ENCODE measurements at places on chromosomes 1 and 21. TPM values are rescaled to one million over a fixed set of nuclear protein-coding genes. Genes with fewer than 3 reads are reported as not detected.

Gene CD5L
- not detected for total RNA-seq

Gene KCNJ15
- not detected for total RNA-seq

Gene OR2L3
- total RNA-seq, result not detected

Gene SLC35F3
- total RNA-seq, result 2.4 TPM

Gene FAM72B
- total RNA-seq, result 34.6 TPM

Gene AQP10
- total RNA-seq, result not detected

Gene TEDDM1
- not detected for total RNA-seq

DNA sequence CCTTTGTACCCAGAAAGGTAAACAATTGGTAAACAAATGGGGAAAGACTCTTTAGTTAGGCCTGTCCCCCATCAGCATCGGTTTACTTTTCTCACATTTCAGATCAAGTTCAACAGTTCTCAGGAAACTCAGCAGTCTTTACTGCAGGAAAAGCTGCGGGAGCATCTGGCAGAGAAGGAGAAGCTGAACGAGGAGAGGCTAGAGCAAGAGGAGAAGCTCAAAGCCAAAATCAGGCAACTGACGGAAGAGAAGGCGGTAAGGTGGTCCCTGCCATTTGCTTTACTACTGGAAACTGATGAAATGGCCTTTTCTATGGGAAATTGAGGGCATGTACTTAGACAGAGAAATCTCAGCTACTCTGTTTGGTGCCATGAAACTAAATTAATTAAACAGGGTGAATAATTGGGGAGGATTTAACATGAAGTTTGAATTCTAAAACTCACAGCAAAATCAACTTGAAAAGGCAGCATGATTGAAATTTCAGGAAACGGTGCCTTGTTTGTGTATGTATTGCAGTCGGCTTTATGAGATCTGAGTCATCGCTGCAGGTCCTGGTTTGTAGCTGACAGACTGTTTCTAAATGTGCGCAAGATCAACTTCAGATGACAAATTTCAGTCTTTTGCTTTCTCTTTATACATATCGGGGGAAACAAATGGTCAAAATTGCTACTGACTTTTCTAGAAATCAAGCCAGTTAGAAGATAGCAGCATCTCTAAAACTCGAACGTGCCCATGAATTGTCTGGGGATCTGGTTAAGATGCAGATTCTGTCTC is 67.9 kb upstream of the EFHD2 start:
- DNase-seq, result no peak

DNA sequence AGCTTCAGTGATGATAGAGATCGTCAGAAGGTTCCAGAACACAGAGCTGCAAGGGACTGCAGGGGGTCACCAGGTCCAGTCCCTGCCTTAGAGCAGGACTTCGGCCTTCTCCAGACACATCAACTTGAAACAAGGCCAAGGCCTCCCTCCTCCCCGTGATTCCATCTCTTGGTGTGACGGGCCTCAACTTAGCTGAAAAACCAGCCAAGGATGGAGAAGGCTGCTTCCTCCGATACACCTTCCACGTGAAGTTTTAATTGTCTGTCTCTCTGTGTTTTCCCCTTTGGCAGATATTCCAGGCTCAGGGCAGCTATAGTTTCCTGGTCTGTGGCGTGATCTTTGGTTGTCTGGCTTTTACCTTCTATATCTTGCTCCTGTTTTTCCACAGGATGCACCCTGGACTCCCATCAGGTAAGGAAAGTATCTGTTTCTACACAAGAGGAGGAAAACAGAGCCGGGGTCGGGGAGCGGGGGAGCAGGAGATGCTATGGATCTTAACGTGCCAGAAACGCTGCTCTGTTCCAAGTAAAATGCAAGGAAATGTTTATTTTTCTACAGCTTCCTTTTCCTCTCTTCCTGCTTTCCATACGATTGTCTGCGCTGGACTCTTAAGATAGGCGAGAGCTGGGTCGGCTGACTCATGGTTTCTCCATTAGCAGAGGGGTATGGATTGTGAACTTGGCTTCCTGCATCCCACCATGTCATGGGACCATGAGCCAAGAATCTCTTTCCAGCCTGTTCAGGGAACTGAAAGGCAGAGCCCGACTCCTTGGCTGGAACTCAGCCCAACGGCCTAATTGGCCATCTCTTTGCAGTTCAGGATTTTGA is 32.8 kb downstream of the ELK4 start:
- DNase-seq, result no peak

DNA sequence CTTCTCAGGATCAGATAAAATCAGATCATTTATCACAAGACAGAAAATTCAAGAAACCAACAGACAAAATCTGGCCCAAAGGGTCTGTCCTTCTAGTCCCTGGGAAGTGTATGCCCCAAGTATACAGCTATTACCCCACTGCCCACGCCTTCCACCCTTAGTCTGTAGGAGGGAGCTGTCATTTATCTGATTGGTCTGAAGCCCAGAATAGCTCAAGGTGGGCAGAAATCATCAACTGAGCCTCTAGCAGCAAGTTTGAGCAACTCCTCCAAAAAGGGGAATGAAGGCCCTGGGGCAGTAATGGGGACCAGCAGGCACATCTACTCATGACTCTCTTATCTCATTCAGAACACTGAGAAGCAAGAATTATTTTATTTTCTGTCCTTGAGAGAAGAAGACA is 126.9 kb downstream of the MATN1 start:
- DNase-seq, result no peak

DNA sequence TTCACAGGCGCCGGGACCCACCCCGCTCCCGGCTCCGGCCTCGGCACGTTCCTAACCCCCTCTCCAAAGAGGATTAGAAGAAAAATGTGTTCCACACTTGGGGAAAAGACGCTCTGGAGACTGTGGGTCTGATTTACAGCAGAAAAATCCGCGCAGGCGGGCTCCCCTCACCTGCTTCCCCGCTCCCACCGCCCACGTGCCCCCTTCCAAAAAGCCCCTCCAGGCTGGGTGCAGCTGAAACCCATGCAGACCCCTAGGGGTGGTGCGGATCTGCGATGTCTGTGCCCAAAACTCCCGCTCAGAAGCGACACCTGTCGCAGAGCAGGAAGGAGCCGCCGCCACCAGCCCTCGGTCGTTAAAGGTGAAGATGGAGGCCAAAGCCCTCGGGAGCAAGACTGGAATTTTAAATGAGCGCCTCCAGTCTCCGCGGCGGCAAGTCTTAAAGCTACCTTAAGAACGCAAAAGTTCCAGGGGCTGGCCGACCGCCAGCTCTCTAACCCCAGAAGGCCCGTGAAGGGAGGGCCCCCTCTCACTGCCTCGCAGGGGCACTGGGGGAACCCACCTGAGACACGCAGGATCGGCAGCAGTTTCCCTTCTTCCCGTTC is 688 bp upstream of the CHD5 start:
- no peak for DNase-seq

DNA sequence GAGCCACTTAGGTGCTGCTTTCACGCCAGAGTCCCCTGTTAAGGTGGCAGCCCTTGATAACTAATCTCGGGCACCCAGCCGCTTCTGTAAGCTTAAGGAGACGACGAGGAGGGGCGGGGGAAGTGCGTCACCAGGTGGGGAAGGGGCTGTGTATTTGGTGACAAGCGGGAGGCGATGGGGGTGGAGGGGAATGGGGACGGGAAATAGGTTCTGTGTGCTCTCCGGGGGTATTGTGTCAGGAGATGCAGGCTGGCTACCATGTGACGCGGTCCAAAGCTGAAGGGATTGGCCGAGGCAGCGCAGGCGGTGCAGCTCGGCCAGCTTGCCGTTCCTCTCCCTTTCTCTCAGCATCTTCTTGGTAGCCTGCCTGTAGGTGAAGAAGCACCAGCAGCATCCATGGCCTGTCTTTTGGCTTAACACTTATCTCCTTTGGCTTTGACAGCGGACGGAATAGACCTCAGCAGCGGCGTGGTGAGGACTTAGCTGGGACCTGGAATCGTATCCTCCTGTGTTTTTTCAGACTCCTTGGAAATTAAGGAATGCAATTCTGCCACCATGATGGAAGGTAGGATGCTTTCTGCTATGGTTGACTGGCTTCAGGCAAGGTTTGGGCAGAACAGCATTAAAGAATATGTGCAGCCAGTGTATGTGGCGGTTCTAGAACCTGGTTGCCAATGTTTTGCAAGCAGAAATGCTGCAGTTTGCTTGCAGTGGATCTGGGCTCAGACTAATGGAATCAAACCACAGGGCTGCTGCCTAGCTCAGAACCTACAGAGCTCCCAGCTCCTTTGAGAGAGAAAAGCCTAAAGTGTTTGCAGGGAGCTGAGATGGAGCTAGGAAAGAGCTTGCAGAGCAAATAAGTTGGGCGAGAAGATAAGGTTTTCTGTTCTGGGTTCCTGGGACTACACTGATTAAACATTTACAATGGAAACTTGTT is at the start of gene SGIP1:
TSS of gene SGIP1 (plus strand) at position 350 of the 937 bp plus-strand sequence. CDS start at position 556, 206 bp downstream.
- peak; percentile 5 for DNase-seq

DNA sequence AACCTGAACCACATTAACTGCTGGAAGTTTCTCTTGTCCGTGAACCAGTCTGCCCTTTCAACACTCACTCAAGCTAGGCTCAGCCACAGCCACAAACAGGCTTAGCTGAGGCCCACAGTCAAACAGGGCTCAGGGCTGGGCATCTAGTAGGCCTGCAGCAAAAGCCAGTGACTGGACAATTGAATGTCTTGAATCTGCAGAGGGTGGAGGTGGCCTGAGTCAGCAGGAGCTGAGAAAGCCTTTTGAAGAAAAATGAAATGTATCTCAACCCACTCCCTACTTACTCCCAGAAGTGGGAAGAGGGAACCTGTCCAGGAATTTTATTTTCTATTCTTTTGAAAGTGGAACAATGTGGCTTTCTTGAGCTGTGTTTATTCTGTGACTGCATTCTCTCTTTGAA is 95.4 kb downstream of the PTPRU start:
- no peak for DNase-seq

GRCh38 chr1:168821434-168821833 is 92.4 kb upstream of the DPT start:
- DNase-seq, result no peak

- DNase-seq, result no peak
Observed at GRCh38 chr21:42417533-42417932, 13.8 kb downstream of the UBASH3A start.

- DNase-seq, result no peak
Observed at GRCh38 chr1:231558708-231559185, 30.3 kb downstream of the TSNAX start.

- no peak for DNase-seq
Observed at GRCh38 chr1:55353707-55354620, 138.8 kb upstream of the USP24 start.

DNA sequence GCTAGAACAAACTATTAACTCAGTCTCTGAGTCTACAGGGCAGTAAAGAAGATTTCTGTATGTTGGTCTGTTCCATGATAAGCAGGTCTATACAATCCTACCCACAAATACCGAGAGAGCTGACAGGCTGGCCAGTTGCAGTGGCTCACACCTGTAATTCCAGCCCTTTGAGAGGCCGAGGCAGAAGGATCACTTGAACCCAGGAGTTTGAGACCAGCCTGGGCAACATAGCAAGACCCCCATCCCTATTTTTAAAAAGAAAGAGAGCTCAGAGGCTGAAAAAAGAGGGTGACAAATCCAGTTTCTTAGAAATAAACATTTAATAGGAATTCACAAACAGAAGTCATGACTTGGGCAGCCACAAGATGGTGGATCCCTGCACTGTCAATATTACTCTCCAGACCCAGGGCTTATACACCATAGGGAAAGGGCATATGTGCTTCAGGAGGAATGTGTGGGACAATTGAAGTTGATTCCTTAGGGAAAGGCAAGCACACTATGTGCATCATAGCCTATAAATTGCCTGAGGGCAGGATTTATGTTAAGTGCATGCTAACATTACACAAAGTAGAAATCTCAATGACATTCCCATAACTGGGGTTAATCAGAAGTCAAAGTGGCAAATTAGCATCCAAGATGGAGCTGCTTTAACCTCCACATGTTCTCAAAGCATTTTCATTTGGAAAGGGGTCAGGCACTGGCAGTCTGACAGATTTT is 66.8 kb downstream of the SLC16A1 start:
- no peak for DNase-seq

DNA sequence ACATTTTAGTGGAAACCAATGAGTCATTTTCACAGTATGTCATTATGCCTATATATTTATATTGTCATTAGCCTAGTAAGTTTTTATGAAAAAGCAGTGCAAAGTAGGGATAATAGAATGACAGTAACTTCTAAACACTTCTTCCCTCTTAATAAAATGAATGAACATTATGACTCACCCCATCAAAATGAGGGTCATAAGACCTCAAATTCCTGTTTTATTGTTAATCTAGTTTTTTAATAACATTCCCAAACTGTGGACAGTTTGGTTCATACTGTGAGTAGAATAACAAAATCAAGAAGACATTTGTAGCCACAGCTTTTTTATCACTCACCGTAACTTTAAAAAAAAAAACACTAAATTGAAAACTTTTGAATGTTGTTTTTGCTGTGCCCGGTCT is 160.5 kb downstream of the LRRC40 start:
- DNase-seq, result no peak

DNA sequence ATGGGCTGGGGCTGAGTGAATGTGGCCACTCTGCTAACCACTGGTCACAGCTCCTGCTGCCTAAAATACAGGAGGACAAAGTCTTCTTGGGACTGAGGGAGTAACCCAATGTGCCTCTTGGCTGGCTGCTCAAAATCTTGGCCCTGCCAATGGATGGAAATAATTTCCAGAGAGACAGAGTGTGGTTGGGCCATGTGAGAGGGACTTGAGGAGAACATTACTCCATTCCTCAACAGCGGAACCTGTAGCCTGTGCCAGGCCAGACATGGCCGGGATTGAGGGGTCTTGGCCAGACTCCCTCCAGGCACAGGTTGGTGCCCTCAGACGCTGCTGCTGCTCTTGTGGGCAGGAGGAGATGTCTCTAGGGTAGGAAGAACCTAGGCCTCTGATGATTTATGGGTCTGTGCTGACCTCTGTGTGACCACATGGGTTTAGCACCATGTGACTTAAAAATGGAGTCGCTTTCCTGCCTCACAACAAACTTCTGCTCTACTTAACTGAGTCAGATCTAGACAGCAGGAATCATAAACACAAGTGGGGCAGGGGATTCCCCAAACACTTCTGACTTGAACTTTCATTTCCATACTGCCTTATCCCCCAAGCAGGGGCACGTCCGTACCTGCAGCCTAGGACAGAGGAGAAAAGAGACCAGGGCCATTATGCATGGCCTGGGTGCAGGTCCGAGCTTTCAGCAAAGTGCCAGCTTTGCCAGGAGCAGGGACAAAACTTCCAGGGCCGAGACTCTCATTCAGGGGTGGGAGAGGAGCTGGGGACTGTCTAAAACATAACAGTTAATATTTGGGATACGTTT is 79.2 kb downstream of the CD34 start:
- peak; percentile 74 for DNase-seq

DNA sequence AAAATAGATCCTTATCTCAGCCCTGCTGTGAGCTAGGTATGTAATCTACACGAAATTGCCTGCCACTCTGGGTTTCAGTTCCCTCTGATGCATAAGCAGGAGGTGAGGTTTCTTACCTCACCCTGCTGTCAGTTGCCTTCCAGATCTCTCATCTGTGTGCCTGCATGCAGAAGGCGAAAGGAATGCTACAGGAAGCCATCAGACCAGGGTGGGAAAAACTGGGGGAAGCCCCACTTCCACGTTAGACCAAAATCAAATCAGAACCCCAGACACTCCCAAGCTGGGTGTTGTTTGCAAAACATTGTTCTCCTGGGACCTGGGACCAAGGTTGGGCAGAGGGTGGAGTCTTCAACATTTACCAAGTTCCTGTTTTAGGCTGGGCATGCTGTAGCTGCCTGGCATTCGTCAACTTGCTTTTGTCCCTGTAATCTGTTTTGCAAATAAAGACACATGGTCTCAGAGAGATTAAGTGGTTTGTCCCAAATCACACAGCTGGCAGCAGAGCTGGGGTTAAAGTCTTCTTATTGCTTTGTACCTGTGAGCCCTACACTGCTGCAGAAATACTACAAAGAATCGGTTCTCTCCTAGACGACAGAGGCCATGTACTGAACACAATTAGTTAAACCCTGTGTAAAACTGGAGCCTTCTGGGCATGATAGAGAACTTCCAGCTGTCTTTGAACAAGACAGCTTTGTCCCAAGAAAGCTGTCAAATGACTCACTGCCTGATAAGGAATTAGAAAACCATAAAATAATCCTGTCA is 389.7 kb upstream of the RUNX1 start:
- peak; percentile 19 for DNase-seq

Data from activated T-cell treated with anti-CD3 and anti-CD28 coated beads, Interleukin-2, amount 50 U/mL, for 72 hours (primary cell).